K562 (cell line): ENCODE measurements at places on chromosomes 5 and 9. TPM values are rescaled to one million over a fixed set of nuclear protein-coding genes. Genes with fewer than 3 reads are reported as not detected.

CNOT8 gene
- total RNA-seq = 47.7 and 51.8 TPM in 2 replicates

FBP1 gene
- total RNA-seq = 0.24 and 0.58 TPM in 2 replicates

PPP2R2B gene
- total RNA-seq = not detected in 2 replicates

CLIC3 gene
- 0.18 and 0.29 TPM in 2 replicates for total RNA-seq

DBH gene
- total RNA-seq = not detected in 2 replicates

NDUFA8 gene
- 126 and 134 TPM in 2 replicates for total RNA-seq
